ENCODE measurements at places on chromosomes 4 and X.

- no peak for DNase-seq
Measured at GRCh38 chrX:105567082-105567481, 255.3 kb upstream of the NRK start.

DNA sequence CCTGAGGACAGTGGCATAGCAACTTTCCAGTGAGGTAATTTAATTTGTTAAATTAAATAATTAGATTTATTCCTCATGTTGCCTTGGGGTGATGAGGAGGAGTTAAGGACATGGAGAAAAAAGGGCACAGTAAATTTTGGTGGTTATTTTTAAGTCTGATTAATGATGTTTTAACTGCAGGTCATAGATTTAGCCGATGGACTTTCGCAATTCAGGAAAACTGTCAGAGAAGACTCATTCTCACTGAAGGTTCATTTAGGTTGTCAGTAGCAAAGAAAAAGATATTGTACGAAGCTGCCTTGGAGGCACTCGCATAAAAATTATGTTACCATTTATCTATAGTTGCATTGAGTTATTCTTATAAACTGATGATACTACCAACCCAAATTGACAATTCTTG lies 164.2 kb upstream of the PITX2 start:
- no peak for DNase-seq

- no peak for DNase-seq
Measured at GRCh38 chrX:137482136-137482535, 83.8 kb upstream of the ZIC3 start.

DNA sequence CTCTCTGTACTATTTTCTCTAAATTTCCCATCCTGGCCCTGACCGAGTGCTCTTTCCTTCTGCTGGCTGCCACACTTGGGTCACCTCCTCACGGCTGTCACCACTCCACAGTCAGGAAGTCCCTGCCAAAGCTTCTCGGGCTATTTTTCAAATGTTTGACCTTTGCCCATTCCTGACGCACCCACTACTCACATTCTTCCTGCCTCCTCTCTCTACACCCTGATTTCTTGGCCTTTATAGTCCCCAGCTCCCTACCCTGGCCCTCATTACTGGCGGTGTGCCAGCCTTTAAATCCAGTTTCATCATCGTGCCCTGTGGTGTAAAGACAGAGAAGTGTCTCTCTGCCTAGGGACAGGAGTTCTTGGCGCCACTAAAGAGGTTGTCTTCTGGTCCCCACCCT lies 46.4 kb upstream of the GATB start:
- no peak for DNase-seq

GRCh38 chr4:74407891-74408290 lies 37.0 kb upstream of the AREG start:
- DNase-seq = no peak

DNA sequence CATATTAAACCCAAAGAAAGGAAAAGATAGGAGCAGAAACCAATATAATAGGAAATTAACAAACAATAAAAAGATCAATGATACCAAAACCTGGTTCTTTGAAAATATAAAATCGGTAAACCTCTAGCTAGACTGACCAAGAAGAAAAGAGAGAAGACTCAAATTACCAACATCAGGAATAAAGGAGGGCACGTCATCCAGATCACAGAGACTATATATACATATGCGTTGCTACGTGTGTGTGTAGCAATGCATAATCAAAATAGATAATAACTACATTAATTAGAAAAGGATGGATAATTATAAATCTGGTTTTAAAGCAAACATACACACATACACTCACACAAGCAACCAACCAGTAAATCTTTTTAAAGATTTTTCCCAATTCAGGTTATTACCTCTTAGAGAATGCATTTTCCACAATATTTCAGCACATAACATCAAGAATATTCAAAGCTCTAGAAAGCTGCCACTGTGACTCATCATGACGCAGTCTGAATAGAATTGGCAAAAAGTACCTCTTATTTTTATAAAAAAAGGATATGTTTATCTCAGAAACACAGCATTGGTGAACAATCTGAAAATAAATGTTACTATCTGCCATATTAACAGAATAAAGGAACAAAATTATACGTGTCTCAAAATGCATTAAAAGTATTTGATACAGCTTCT lies 41.4 kb upstream of the USP9X start:
- DNase-seq = no peak

GRCh38 chr4:95550115-95550987 lies 1.6 kb upstream of the UNC5C start:
- no peak for DNase-seq

- DNase-seq = no peak
Measured at GRCh38 chr4:115126491-115126890, 13.1 kb upstream of the NDST4 start.

DNA sequence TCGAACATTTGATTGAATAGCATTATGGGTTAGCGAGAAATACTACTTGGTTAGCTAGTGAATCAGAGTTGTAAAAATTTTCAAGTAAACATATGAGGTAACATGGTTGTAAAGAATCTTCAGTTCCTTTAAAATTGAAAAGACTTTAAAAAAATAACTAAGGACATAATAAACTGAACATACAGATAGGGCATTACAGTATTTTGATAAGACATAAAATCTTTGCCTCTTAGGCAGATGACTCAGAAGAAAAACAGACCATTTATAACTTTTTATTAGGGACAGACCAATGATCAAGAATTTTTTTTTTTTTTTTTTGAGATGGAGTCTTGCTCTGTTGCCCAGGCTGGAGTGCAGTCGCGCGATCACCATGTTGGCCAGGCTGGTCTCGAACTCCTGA lies 43.1 kb downstream of the PNMA5 start:
- DNase-seq = no peak

DNA sequence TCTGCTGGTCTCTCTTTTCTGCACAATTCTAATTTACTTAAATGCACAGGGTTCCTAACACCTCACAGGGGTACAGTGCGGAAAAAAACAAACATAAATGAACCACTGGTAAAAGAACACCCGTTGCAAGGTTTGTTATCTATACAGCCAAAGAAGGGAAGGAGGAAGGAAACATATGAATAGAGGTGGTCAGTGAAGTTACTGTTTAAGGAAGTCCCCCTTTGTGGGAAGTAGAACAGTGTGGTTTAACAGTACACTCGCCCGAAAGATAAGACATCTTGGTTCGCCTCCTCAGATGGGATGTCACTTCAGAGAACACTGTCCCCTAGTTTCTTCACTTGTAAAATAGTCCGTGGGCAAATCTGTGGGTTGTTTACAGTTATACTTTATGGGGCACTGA lies 57.5 kb downstream of the TEC start:
- DNase-seq = no peak

GRCh38 chr4:42144028-42144427 lies 8.4 kb downstream of the BEND4 start:
- DNase-seq = no peak

DNA sequence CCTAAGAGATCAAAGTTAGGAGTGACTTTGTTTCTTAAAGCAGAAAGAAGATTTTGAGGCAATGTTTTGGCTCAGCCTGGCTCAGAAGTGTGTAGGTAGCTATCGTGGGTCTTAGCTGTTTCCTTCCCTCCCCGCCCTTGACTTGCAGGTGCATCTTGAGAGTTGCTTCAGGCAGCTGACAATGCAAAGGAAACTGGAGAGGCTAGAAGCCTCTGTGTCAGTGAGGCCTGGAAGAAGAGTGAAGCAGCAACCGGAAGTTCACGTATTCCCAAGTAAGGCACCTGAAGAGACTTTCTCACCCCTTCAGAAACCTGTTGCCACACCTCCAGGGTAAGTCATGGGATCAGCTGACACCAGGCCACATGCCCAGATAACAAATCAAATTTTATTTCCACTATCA lies 10.6 kb upstream of the XKRX start:
- DNase-seq = no peak

DNA sequence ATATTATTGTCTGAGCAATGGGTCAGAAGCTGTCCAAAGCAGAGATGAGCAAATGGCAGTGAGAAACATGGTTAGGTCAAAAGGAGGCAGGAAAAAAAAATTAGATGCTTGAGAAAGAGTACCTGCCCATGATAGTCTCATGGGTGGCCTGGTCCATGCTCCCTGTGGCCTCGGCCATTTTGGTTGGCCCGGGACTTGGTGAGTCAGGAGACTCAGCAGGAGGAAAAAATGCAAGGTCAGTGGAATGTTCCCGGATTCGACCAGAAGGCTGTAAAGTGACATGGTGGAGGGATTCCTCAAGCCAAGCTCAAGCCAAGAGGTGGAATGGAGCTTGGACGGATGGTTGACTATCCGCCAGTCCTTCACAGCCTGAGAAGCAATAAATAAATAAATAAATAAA lies 236.7 kb downstream of the ASMT start:
- no peak for DNase-seq

- DNase-seq = no peak
Measured at GRCh38 chr4:135269125-135269890, 1067.7 kb upstream of the PABPC4L start.

DNA sequence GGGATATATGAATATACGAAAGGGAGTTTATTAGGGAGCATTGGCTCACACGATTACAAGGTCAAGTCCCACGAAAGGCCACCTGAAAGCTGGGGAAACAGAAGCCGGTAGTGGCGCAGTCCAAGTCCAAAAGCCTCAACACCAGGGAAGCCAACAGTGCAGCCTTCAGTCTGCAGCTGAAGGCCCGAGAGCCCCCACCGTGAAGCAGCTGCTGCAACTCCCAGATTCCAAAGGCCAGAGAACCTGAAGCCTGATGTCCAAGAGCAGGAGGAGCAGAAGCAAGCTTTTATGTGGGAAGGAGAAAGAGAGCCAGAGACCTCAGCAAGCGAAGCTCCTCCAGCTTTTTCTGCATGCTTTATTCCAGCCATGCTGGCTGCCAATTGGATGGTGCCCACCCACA lies 275.8 kb downstream of the PTTG2 start:
- DNase-seq = no peak

Data from effector memory CD8-positive, alpha-beta T cell (primary cell).